Stomach (tissue), 19 donors: ENCODE measurements at places on chromosomes 7 and 10. TPM values are rescaled to one million over a fixed set of nuclear protein-coding genes. Genes with fewer than 3 reads are reported as not detected.

The NFE2L3 gene
- total RNA-seq, result 5.9 TPM

The ZNF485 gene
- total RNA-seq, result not detected

DNA sequence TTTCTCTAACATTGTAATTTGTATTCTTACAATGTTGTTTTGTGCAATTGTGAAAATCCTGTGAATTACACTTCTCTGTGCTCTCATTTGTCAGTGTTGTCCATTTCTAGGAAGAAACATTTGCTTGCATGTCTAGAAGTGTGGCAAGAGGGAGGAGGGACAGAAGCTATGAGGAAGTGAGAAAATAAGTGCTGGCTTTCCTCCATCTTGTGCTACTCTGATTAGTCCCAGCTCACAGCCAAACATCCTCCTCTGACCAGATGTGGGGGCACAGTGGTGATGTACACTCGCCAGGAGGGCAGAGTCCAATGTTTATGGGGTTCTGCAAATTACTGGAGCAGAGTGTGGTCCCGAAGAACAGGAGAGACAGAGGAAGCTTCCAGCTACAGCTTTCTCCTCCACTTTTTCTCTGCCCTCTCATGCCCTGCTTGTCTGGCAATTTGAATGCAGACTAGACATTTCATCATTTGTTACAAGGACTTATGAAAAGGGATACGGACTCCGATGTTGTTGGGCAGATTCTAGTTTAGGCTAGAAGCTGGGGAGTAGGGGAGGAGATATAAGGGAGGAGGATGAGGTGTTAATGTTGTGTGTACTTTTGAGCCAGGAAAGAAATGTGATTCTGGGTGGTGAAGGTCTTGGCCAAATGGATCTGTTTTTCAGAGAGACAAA lies 131.0 kb upstream of the C1GALT1 start:
- DNase-seq, result no peak

- DNase-seq, result no peak
Measured at GRCh38 chr10:54284526-54285193, 516.4 kb downstream of the PCDH15 start.
